ENCODE measurements at places on chromosomes 5 and 9.

DNA sequence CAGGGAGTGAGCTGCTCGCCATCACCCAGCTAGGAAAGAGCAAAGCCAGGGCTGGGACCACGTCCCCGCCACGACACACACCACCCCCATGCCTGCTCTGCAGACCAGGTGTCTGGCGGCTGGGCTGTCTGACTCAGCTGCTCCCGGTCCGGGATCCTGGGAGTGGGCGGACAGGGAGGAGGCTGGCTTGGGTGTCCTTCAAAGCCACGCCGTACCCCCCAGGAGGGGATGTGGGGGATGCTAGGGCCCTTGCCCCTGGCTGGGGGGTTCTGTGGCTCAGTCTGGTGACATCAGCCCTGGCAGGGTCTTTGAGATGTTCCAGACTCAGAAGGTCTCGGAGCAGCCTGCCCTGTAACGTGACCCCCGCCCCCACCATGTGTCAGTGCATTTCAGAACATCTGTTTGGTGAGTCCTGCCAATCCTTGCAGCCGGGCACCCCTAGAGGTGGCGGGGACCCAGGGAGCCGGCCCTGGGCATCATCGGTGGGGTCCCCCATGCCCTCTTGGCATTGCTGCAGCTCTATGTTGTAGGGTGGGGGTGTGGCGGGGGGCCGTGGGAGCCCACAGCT is 62.3 kb downstream of the HMCN2 start:
- DNase-seq = no peak

DNA sequence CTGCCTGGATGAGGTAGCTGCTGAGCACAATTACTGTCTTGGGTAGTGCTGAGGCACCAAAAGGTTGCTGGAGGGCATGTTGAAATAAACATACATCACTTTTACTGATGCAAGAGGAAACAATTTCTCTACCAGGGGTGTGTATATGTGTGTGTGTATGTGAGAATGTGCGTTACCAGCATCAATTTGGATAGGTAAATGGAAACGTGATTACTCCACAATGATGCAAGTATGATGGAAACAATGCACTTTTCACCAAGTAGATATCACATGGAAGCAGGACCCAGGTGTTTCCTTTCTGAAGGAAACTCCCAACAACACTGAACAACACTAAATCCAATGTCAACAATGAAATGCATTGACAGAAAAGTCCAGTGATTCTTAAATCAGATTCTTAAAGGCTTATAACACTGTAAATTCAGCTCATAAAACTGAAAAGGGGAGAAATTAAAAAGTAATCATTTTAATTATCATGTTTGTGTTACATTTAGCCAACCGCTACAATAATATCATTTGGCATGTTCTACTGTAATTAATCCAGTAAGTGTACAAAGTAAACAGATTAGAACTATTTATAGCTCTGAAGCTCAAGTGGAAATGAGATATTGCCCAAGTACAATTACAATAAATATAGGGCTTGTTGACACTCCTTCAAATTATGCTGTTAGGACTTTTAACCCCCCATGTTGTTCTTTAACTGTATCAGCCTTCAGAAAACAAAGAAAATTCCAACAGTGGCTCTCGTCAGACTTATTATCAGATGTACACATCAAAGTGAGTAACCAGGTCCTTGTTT is 25.3 kb downstream of the YIPF5 start:
- no peak for DNase-seq

DNA sequence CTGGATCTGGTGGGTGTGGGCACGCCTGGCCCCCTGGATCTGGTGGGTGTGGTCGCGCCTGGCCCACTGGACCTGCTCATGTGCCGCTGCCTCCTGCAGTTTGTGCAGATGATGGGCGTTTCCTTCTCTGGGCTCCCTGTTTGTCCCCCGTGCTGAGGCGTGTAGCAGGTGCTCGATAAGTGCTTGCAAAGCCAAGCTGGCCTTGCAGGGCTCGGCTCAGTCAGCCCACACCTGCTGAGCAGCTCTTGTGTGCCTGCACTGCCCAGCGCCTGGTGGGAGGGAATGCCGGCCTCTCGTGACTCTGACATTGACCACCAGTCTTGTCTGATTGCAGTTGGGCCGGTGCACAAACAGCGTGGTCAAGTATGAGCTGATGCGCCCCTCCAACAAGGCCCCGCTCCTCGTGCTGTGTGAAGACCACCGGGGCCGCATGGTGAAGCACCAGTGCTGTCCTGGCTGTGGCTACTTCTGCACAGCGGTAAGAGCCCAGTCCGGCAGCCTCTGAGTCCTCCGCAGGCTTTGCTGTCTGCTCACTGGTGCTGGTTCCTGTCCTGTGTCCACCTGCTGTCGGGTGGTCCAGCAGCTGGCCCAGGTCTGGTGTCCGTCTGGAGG is 102.7 kb upstream of the CACNA1B start:
- no peak for DNase-seq

- DNase-seq = no peak
Measured at GRCh38 chr9:26940779-26941178, 6.3 kb downstream of the PLAA start.

DNA sequence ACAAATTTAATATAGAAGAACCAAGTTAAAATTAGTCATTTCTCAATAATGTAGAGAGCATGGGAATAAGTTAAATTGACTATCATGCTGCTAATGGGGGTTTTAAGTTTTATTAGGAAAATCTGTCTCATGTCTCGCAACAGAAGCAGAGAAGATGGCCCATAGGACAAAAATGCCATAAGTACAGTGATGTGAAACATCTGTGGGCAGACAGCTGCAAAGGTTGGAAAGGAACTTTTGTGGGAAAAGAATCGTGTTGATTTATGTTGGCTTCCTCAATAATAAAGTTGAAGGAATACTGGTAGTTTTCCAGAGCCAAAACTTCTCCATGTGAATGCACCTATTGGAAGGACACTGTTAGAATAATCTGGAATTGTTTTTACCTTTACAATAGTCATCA is 44.8 kb downstream of the VCAN start:
- no peak for DNase-seq

DNA sequence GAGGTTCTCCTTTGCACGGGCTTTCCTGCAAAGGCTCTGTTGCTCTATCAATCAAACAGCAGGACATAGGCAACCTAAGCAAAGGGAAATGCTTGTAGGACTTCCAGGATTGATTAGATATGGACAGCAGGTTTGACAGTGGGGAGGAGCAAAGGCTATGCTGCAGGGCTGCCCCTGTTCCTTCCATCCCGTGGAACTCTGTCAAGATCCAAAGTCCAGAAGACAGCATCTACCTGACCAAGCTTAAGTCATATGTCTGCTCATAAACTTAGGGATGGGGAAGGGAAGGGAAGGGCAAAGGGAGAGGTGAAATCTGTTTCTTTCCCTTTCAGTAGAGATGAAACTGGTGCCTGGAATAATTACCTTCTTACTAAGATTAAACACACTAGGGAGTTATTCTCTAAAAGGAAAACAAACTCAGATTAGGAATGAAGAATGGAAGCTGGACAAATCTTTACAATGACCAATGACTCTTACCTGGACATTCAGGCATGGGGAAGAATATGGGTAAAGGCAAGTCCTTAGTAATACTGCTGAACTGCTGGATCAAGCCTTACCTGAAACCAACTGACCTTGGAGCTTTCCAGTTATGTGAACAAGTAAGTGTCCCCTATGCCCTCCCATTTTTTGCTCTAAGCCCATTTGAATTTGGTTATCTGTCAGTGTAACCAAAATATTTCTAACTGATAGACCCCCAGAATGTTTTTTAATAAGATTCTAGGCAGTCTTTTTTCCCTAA is 8.4 kb upstream of the ACOT12 start:
- no peak for DNase-seq

GRCh38 chr5:26569241-26569928 is 469.0 kb downstream of the CDH9 start:
- no peak for DNase-seq

DNA sequence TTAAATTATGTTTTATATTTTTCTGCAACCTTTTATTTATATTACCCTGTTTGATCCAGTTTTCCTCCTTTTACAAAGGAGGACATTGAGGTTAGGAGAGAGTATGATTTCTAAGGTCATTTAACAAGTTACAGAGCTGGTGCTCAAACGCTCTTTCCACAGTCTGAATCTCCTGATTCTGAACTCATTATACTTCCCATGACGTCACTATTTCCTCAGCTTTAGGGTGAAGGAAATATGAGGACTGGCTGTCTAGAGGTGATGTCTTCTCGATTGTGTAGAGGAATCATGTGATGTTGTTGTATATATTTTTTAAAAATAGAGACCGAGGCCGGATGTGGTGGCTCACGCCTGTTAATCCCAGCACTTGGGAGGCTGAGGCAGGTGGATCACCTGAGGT is 140.0 kb downstream of the ARHGAP26 start:
- no peak for DNase-seq

DNA sequence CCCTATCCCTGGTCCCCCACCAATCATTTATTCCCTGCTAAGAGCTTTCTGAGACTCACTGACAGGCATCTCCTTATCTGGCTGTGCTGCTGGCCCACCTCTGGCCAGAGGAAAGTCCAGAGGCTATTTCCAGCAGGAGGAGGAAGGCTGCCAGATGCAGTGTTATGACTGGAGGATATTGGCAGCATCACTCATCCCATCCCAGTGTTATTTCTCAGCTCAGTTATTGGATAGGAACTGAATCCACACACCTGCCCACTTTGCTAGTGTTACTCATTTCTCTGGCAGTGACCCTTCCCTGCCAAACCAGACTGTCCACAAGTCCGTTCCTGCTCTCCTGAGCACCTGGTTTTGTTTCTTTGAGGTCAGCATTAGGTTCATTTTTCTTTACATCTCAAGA is 228.2 kb downstream of the GRIA1 start:
- no peak for DNase-seq

GRCh38 chr5:141778683-141779082 is 96.7 kb upstream of the ARAP3 start:
- no peak for DNase-seq

DNA sequence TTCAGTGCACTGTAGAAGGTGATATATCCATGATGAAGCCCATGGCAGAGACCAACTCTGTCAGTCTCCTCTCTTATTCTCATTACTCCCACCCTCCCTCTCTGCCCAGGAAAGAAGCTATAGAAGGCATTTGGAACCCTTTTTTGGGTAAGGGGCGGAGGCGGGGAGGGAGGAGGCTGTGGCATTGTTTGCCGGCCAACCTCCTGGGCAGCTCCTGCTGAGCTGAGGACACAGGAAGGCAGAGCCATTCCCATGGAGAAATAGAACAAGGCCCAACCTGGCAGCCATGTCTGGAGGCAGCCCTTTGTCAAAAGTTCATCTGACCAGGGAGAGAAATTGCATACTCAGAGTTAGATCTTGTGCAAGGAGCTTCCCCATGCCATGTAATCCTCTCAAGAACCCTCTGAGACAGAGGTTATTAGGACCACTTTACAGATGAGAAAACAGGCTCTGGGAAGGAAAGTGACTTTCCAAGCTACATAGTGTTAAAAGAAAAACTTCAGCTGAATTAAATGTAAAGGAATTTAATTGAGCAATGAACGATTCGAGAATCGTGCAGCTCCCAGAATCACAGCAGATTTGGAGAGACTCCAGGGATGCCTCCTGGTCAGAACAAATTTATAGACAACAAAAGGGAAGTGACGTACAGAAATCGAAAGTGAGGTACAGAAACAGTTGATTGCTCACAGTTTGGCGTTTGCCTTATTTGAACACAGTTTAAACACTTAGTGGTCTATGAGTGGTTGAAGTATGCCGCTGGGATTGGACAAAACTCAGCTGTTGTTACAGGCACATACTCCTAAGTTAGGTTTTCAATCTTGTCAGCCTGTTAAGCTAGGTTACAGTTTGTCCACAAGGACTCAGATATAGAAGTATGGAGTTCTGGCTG is 158.6 kb downstream of the MELK start:
- no peak for DNase-seq

DNA sequence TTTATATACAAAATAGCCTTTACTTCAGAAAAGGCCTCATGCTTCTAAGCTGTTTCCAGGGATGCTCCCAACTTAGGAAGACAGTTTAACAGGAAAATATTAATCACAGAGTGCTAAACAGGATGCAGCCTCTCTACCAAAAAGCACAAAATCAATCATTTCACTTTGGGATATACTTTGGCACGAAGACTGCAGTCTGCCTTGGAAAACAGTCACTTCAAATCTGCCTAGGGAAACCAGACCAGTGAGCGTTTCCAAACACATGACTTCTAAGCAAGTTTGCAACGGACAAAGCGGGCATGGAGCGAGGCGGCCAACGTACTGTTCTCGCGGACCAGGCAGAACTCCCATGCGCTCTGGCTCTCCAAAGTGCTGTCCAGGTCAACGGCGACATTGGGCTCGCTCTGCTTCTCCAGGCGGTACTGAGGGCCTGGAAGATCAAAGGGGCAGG is 201.0 kb downstream of the MAPKAP1 start:
- DNase-seq = no peak

DNA sequence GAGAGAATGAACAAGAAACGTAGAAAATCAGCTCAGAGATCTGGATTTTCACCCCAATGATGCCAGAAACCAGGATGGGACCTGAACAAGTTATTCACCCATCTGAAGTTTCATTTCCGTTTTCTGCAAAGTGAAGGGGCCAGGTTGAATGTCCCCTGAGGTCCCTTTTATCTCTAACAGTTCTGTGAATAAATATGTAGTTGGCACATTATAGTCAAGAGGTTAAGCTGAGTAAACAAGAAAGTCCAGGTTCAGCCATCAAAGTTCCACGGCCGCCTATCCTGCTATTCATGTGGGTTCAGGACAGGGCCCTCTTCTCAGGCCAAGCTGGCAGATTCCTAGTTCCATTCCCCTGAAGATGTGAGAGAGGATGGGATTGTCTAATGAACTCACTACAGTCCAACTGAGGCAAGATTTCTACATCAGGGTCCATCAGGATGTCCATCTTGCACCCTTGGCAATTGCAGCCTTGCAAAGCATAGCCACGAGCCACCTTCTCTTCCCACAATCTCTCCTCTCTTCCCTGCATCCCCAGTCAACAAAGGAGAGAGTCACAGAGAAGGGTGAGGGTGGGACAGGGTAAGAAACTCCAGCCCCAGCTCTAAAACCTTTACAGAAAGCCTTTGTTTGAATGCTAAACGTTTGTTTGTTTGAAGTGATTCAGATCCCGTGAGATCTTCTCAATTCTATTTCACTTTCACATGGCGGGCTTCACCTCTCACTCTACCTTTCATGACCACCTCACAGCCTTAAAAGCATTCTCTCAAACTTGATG is 311.0 kb downstream of the SLIT3 start:
- no peak for DNase-seq

GRCh38 chr9:126763130-126763764 is 41.6 kb upstream of the ZBTB43 start:
- DNase-seq = no peak

Data from NCI-H526 (cell line).